NCI-H1092 treated with DMSO at 0.1 percent for 48 hours (cell line): ENCODE measurements at places on chromosomes 1 and 21.
A peak's percentile ranks its signal among the peaks of the same experiment; 100 is the strongest.

DNA sequence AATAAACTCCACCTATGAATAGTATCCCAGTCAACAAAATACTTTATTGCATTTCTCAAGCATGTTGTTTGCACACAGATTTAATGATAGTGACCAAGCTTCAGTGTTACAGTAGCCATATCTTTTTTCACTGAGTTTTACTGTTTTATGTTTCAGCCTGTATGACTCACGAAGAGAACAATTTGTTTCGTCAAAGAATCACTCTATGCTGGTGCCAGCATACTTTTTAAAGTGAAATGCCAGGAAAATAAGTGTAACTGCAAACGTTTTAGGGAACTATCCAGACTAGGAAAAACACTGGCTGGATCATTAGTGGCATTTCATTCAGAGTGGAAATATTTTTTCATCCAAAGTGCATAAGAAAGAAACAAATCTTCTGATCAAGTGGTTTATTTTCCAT is 210.8 kb downstream of the COL11A1 start:
- DNase-seq = no peak

DNA sequence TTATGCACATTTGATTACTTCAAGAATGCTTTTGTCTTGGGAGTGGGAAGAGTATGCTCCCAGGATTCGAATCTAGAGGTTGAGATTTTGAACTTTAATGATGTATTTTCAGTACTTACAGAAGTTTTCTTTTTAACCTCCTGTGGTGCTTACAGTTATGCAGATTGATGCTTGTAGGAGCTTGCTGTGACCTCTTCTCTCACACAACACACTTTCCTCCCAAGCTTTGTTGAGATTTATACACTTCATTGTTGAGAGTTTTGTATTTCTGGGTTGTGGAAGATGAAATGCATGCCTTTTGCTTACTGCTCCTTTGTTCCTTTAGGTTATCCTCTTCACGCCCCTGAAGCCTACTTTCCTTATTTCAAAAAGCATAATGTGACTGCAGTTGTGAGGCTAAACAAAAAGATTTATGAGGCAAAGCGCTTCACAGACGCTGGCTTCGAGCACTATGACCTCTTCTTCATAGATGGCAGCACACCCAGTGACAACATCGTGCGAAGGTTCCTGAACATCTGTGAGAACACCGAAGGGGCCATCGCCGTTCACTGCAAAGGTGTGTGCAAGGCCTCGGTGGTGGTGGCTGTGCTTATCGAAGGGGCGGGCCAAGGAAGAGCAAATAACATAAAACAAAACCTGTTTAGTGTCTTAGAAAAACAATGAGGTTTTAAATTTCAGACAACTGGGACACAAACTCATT is 75.5 kb upstream of the GPR88 start:
- DNase-seq = no peak

- DNase-seq = no peak
Observed at GRCh38 chr1:163083690-163084089, 14.5 kb downstream of the RGS4 start.

DNA sequence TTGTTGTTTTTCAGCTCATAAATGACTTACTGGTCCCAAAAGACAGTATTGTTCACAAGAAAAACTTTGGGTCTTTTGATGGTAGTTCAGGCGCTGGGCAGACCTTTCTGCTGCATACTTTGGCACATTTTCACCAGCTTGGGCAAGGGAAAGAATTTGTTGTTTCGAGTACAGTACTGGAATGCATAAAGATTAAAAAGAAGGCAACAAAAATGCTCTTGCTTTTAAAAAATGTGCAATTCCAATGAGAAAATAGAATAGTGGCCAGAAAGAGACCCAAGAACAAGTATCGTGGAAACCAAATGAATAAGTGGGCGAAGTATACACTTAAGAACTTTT is 56.0 kb downstream of the CLIC6 start:
- no peak for DNase-seq

- DNase-seq = no peak
Observed at GRCh38 chr1:25487628-25488027, 55.8 kb upstream of the LDLRAP1 start.

DNA sequence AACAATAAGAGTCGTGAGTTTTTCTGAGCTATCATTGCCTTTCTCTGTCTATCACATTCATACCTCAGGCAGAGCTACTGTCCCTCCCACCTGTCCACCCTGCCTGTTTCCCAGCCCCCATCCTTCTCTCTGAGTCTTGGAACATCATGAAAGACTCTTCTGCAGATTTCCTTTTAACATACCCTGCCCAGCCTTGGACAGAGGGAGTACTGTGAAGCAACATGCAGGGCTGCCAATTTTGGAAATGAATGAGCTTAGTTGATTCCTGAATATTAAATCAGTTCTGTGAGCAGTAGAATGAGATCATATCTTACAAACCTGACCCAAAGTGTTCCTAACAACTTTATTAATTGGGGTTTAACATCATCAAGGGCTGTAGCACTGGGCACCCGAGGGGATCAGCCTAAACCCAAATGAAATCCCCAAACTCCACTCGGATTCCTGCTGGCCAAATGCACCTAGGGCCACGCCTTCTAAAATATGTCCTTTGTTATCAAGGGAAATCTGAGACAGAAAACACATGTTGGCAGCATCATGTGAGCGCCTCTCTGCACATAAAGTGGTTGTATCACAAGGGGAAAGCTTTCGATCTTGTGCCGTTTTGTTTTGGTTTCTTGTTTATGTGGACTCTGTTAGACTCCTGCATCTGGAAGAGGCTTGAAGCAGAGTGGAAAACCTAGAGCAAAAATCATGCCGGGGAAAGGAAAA is 357.6 kb downstream of the KIF26B start:
- DNase-seq = peak; percentile 80

GRCh38 chr1:165052936-165053335 is 303.6 kb downstream of the LMX1A start:
- no peak for DNase-seq

DNA sequence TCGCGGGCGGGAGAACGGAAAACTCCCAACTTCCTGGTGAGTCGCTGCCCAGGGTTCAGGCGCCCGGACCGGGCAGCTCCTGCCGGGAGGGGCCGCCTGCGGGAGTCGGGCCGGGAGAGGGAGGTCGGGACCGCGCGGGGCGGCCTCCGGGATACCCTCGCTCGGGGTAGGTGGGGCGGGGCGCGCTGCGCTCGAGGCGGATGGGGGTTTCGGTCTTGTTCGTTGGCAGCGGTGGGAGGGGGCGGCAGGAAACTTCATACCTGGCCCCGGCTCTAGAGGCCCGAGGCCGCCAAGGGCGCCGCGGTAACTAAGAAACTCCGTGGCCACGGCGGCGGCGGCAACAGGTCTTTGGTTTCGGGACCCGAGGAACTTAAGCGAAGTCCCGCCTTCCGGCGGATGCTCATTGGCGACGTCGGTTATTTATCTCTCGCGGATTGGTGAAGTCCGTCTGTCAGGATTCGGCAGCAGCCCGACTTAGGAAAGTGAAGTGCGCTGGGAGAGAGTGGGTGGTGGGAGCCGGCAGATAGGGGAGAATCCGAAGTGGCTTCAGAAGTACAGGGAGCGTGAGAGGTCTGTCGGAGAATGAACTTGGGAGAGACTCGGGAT is 546 bp downstream of the NEK7 start:
- DNase-seq = peak; percentile 86

DNA sequence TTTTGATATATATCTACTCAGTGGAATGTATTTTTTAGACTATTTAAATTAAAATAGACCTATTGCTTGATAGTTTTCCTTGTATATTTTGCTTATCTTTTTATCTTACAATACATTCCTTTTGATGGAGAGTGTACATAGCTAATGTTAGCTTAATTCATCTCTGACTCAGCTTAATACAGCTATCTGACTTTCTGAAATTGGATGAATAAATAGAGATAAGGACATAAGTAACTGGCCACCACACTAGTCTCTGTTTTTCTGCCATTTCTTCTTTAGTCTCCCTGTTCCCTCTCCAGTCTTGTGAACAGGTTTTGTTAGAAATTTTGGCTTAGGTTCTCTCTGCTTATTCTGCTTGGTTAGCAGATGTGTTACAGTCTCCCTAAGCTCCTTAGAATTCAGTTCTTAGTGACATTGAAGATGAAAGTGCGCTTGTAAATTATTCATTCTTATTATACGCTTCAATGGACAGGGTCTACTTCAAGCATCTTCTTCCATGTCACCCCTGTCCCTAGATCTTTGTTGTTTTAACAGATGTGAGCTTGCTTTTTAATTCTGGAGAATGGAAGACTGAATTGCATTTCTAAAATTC is 59.6 kb downstream of the XPR1 start:
- DNase-seq = no peak

GRCh38 chr1:54054438-54054749 is 986 bp downstream of the TCEANC2 start:
- DNase-seq = peak; percentile 3

- DNase-seq = peak; percentile 6
Observed at GRCh38 chr1:14850563-14850962, 252.1 kb downstream of the KAZN start.

GRCh38 chr1:41020109-41020576 is 1.4 kb downstream of the SLFNL1 start:
- no peak for DNase-seq

DNA sequence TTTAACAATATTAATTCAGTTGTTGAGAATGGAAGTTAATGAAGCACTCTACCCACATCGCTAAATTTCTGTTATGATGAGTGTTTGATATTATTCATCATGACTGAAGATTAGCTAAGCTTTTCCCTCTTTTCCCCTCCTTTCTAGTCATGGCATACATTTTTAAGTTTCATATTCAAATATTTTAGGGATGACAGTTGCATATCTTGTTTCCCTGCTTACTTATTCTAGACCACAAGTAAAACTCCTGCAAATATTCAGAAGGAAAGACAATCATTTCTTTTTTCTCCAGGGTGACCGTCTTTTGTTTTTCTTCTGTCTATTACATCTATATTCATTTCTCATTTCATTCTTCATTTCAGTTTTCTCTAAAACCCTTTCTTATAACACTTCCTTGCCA is 906.0 kb downstream of the ADGRL2 start:
- DNase-seq = no peak

- DNase-seq = peak; percentile 75
Observed at GRCh38 chr1:233440951-233441401, 113.5 kb downstream of the MAP3K21 start.

DNA sequence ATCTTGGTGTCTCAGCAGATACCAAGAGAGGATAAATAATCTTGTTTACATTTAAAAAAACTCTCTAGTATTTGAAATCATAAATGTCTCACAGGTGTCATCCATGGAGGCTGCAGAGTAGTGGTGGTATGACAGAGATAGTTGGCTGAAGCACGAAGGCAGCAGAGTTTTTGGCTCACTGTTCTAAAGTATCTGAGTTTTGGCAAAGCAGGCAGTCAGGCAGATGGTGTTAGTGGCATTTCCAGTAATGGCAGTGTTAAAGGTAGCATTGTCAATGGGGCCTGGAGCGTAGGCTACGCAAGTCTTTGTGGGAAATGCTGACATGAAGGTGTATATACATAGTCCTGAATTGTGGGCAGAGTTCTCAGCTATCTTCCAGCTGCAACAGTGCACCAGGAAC is 68.5 kb upstream of the HSD17B7 start:
- no peak for DNase-seq

- DNase-seq = no peak
Observed at GRCh38 chr1:13751458-13751871, 51.5 kb downstream of the PRDM2 start.

DNA sequence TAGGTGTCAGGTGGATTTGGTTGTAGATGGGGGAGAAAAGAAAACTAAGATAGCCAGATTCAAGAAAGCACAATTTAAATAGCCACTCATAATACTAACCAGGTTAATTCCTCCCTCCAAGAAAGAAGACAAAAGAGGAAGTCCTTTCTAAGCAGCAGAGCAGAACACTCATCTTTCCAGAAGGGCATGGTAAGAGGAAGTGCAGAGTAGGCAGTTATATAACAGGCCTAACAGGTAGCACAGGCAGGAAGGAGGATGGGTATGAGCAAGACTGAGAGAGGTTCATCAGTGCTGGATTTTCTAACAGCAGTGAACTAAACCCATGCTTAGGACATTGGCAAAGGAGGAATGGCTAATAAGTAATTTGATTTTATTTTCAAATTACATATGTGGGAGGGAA is 517.5 kb downstream of the PLPP3 start:
- no peak for DNase-seq

- DNase-seq = no peak
Observed at GRCh38 chr1:93687542-93687941, 5.9 kb upstream of the BCAR3 start.

DNA sequence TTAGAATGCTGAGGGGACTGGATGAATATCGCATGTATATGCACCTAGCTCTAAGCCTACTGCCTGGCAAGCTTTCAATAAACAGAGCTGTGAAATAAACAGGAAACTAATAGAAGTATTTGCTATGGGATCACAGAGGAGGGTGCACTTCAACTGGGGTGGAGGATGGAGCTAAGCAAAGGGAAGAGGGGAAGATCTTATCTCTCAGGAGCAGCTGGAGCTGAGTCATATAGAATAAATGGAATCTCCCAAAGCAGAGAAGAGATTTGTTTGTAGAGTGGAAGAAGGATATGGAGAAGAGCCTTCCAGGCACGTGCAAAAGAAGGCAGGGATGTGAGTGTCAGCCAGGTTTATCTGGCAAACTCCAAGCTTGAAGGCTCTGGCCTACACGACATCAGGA is 17.0 kb upstream of the KCNA10 start:
- DNase-seq = no peak
